Activated T-helper 1 cell treated with anti-CD3 and anti-CD28 coated beads, Interleukin-12 subunit alpha, Interleukin-12 subunit beta, Interleukin-2, Interleukin-4 antibody, amounts not matched to agents 30 ng/mL and 10 ng/mL and 1 ng/mL, durations not matched to agents 14 hours and 24 hours and 36 hours (primary cell): ENCODE measurements at places on chromosomes 2 and 18. TPM values are rescaled to one million over a fixed set of nuclear protein-coding genes. Genes with fewer than 3 reads are reported as not detected.

DNA sequence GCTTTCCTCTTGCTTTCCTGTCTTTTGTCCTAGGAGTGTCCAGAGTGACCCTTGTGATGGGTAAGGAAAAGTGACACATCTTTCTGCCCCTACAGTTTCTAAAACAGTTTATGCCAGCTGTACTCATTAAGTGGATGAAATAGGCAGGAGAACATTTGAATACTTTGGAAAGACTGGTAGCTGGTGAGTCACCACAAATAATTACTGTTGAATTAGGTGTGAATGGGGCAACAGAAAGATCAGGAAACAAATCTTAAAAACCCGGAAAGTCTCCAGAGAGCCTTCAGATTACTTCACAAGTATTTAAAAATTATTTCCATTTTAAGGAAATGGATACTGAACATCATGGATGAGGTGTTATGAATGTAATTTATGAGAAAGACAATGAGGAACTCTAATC is 278.5 kb downstream of the CLIP4 start:
- DNase-seq, result no peak

DNA sequence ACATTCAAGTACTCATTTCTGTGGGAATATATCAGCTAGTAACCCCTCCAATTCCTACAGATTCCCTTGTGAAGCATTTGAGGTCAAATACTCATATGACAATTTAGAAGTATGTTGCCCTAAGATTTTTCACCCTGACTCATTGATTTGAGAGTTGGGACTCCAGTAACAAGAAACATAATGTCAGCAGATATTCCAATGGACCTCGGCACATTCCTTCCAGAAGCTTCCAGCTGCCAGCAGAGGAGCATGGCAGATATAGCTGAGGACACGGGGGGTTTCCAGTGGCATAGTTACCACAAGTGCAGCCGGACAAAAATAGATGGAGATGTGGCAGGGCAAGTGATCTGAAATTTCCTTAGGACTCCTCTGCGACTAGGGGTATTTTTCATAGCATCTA is 101.9 kb upstream of the ARHGAP28 start:
- no peak for DNase-seq

GRCh38 chr2:152363936-152364335 is 29.0 kb downstream of the FMNL2 start:
- no peak for DNase-seq

GRCh38 chr2:220619525-220620220 is 952.4 kb downstream of the EPHA4 start:
- no peak for DNase-seq

- DNase-seq, result no peak
Measured at GRCh38 chr18:45252474-45252873, 362.8 kb upstream of the SLC14A2 start.

DNA sequence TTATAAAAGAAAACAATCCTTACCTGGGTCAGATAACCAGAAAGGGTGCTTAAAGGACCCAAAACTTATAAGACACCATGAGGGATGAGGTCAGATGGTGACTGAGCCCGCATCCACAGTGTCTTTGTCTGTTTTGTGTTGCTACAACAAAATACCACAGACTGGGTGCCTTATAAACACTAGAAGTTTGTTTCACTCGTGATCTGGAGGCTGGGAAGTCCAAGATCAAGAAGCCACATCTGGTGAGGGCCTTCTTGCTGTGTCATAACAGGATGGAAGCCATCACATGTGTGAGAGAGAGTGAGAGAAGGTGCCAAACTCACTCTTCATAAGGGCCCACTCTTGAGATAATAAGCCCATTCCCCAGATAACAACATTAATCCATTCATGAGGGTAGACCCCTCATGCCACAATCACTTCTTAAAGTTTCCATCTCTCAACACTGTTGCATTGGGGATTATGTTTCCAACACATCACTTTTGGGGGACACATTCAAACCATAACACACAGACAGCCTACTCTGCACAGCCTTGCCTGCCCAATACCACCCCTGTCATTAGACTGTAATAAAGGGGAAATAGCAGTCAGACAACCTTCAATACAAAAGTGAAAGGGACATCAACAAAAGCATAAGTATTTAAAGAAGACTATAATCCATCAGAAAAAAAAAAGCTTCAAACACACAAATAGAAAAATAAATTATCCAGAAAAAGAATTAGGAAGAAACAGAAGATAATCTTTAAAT is 249.8 kb downstream of the ANAPC1 start:
- peak; percentile 50 for DNase-seq

DNA sequence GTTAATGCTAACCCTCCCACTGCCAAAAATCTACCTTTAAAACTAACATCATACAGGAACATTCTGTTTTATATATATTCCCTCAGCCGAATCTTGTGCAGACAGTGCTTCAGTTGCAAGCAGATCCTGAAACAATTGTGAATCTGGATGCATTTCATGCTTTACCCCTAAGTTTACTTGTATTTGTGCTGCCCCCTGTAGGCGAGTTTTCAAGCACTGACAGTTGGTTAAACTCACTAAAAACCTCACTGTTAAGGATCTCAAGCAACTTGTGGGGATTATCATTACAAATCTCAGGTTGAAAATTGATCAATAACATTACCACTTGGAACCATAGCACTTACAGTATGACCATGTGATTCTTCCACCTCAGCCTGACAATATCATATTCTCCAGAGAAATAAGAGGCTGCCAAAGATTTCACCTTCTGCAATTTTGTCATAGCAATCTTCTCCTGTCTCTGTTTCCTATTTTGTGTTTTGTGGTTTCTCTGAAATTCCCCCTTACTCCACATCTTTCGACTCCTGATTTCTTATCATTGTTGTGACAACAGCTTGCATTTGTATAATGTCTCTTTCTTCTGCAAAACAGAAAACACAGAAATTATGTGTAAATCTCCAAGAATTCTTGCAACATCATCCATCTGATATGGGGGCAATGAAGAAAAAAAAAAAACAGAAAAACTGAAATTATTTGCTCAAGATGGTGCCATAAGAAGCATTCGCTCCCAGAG is 354.6 kb upstream of the SETBP1 start:
- no peak for DNase-seq

DNA sequence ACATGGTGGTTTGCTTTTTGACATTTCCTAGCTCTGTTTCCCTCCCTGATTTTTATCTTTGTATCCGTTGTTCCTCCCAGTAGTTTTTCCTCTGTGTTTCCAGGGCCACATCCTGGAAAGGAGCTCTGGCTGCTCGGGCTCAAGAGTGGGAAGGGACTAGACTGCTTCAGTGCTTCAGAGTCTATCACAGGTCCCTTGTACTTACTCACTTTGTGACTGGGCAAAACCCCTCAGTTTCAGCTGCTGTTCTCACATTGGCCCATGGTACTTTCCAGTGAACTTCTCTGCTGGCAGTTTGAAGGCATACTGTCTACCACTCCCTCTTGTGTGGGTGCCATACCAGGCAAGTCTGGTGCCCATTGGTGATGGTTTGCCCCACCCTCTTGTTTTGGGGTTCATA is 7.5 kb upstream of the STAMBP start:
- peak; percentile 9 for DNase-seq

LYG1 gene
- total RNA-seq, result 1.5 and 1.7 TPM in 2 replicates

DNA sequence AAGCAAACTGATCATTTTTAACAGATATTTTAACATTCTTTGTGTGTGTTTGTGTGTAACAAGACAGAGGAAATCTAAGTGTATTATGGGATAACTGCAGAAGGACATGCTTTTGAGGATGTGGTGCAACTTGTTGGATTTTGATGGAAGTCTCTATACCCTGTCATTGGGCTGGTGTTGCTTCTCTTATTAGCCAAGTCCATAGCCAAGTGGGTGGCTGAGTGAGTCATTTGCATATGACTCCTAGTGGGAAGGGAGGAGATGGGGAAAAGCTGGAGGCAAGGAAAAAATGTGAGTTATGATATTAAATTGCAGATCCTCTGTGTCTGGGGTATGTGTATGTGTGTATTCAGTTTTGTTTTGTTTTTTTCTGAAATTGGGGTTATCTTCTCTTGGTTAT is 879.9 kb downstream of the DCC start:
- DNase-seq, result no peak

DNA sequence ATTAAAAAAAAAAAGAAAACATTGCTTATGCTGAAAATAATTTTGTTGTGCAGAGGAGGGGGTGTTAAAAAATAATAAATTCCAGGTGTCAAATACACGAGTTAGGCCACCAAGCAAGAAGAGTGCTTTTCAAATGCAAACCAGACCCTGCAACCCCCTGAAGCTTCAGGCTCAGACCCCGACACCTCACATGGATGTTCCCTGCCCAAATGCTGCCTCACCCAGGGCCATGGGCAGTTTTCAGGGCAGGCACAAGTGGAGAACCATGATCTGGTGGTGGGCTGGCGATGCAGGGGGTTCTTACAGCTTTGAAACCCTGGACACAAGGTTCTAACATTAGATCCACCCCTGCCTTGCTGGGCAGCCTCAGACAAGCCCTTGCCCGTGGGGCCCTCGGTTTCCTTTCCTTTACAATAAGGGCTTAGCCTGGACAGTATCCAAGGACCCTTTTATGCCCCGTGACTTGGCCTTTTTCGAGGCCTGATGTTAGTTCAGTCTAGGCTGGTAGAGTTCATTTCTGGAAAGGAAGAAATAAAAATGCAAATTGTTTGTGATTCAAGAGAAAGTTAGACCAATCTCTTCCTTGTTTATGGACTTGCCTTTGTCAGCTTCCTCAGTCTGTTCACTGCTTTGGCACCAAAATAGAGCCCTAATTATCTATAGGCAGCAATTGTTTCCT is 168.7 kb downstream of the DDX1 start:
- no peak for DNase-seq

DNA sequence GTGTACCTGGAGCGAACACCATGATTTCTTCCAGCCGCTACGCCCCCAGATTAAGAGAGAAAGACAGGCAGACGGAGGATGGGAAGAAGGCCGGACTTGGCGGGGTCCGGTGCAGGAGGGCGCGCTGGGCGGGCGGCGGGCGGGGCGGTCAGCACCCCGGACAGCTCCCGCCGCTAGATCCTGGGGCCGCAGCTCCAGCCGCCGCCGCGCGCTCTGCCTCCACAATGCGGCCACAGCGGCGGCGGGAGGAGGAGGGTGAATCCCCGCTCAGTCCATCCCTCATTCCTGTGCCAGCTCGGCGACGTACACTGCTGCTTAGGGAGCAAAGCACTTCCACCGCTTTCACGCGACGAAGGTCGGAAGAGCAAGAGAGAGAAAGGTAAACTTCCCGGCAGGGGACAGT is at the start of gene AKAIN1:
Gene AKAIN1, minus strand, starts transcription at position 226 of the 403 bp plus-strand sequence. Its CDS starts 204 bp downstream, at position 22.
- DNase-seq, result no peak

MARCO gene
- total RNA-seq, result not detected in 2 replicates

- DNase-seq, result peak; percentile 25
Measured at GRCh38 chr2:162058973-162059668, 14.9 kb downstream of the DPP4 start.

DNA sequence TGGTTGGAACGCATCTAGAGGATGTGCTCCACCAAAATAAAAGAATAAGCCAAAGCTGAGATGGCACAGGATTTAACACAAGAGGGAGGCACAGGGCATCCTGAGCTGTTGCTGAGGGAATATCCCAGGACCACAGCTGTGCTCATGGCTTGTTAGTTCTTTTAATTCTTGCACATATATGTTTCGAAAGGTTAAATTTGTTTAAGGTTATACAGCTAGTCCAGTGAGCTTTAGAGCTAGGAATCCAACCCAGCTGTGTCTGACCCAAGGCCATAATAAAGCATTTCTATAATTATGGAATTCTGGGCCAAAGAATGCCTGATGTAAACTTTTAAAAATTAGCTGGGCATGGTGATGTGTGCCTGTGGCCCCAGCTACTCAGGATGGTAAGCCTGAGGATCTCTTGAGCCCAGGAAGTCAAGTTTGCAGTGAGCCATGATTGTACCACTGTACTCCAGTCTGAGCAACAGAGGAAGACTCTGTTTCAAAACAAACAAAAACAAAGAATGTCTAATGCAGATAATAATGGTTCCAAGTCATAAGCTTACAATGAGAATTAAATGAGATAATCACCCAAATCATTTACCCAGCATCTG is 66.4 kb upstream of the CCBE1 start:
- DNase-seq, result no peak

NOSTRIN gene
- total RNA-seq, result not detected in 2 replicates

GRCh38 chr2:136251197-136251884 is 133.4 kb upstream of the CXCR4 start:
- DNase-seq, result no peak

DNA sequence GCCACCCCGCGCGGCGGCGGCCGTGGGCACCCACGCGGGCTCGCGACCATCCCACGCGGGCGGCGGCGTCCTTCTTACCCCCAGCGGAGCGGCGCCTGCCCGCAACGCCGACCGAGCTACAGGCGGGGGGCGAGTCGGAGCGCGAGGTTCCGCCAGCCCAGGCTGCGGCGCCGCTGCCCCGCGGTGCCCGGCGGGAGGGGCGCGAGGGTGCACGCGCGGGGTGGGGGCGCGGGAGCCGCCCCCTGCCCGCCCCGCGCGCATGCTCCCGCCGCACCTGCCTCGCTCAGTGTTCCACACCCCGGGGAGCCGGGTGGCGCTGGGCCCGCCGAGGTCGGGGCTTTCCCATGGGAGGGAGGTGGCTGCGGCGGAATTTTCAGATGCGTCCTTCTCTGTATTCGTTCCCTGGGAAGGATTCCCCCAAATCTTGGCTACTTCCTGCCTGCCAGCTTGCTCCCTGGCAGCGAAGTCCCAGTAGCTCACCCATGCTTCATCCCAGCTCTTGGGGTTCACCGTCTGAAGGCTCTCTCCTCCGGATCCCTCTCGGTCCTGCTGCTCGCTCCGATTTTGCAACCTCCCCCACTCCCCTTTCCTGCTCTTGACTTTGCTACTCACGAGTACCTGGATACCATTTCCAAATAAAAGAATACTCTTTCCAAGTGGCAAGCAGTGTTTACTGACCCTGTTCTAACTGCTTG is at the start of gene L3MBTL4:
Gene L3MBTL4, minus strand, starts transcription at position 189 of the 695 bp plus-strand sequence. CDS start 103,286 bp downstream, outside the sequence.
- no peak for DNase-seq

DNA sequence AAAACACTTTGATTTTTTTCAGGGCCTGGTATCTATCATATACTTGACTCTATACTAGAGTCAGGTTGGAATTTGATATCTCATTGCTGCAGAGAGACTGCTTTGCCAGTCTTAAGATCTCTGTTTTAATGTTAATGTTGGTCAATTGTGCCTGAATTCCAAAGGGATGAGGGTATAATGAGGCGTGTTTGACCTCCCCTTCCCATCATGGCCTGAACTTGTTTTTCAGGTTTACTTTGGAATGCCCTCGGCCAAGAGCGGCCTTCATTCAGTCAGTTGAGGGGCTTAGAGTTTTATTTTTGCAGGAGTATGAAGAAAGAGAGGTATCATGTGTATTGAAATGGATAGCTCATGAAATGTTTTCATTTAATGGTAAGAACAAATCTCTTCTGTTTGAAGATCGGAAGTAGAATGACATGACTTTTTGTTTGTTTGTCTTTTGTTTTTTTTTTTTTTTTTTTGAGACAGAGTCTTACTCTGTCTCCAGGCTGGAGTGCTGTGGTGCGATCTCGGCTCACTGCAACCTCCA is 119.0 kb downstream of the KIAA1328 start:
- no peak for DNase-seq

- DNase-seq, result no peak
Measured at GRCh38 chr18:58639751-58640427, 11.0 kb upstream of the ALPK2 start.

DNA sequence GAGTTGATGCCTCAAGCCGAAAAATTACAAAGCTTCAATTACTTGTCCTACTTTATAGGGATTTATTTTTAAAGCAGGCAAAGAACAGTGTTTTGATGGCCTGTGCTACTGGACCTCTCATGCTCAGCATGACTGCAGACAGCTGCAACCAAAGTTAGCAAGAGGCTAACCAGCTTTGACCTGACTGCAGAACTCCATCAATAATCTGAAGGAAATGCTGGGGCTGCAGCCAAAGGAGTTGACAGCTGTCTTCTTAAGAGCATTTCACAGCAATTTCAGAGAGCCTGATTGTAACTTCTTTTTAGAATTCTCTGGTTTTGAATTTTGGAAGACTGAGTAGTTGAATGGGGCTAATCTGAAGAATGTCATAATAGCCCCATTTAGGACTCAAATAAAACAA is 46.5 kb upstream of the SESTD1 start:
- DNase-seq, result no peak
